ENCODE measurements at places on chromosomes 12 and 14.

DNA sequence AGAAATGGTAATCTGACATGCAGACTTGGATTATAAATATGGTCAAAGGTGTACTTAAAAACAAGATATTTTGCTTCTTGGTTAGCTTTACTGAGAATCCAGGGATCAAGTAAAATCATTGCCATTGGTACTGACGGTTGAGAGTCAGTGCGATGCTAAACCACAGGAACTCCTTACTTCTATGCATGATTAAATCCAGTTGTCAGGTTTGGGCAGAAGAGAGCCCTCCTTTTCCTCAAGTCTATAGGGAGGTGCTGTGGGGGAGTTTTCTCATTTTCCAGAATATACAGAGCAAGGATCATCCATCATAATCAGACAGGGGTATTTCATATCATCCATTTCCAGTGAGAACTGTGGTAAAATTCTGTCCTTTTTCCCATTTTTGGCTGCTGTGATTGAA lies 839.1 kb downstream of the NRXN3 start:
- DNase-seq: no peak

DNA sequence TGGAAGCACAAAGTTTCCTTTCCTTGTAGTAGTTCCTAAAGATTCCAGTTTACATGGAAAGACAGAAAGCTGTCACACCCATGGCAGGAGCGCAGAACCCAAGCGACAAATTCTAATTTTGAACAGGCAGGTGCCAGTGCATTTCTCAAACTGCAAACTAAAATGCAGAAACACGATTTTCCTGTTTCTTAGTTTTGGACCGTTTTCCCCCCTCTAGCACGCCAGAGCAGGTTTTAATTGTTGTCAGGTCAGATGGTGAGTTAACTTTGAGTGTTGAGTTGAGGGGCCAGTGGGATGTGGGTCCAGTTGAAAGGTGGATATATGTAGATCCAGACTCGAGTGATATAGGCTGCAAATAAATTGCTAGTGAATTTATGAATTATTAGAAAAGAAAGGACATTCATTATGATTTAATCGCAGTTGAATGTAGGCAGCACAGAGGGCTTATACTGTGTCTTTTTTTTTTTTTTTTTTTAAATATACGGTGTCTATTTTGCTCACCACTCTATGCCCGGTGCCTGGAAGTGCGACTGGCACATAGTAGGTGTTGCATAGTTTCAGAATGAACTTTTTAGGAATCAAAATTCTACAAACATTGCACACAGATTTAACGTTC lies 909 bp upstream of the ETFBKMT start:
- no peak for DNase-seq

GRCh38 chr12:111034083-111034885 lies 113.9 kb upstream of the MYL2 start:
- no peak for DNase-seq

DNA sequence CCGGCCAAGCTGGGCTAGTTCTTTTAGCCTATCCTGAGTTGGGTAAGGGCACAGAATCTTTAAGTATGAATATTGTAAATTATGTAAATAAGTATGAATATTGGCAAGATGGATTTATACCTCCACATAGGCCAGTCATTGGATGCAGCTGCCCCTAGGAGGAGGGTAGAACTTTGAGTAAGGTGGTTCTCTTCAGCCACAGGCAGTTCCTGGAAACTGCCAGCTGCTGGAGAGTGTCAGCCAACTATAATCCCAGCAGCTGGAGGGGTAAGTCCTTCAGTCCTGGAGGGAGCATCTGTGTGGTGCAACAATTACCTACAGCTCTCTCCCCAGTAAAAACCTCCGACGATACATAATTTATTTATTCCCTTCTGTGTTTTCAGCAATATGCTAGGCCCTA lies 65.8 kb upstream of the TMPO start:
- no peak for DNase-seq

DNA sequence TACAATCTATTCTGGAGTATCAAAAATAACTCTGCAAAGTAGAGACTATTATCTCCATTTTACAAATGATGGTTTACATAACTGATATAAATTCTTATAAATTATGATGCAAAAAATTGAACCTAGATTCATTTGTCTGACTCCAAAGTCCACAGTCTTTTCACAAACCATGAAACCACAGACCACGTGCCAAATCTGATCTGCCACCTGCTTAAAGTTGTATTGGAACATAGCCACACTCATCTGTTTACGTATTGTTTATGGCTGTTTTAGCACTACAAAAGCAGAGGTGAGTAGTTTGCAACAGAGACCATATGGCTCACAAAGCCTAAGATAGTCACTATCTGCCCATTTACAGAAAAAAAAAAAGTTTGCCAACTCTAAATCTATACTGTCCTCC lies 105.3 kb downstream of the KCNH5 start:
- no peak for DNase-seq

DNA sequence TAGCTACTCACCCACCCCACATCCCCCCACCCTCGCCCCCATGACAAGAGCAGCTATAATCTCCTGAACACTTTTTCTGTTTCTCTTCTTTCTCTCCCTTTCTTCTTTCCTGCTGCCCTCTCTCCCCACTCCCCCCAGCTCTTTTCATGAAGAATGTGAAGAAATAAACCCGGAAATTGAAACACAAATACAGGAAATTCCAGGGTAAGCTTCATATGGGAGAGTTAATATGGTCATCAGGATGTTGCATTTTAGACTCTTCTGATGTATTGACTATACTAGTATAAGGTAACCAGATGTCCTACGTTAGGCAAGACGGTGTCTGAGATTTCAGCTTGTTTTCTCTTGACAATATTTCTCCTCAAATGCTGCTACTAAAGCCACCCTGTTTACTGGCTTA lies 41.6 kb upstream of the LRIG3 start:
- DNase-seq: no peak

DNA sequence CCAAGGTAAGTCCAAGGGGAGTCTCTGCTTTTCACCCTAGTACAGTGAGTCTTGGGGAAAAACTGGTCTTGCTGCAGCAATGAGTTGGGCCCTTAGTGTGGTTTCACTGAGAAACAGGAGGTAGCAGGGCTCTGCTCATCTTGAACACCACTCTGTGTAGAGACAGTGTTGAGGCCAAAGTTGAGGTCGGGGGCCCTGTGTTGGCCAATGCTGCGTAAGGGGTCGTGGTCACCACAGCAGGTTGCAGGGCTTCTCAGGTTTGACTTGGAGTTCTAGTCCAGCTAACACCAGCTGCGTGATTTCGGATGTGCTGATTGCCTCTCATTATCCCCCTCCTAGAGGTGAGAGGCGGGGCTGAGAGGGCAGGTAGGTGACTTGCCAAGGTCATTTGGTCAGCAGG lies 807.5 kb downstream of the VRK1 start:
- no peak for DNase-seq

DNA sequence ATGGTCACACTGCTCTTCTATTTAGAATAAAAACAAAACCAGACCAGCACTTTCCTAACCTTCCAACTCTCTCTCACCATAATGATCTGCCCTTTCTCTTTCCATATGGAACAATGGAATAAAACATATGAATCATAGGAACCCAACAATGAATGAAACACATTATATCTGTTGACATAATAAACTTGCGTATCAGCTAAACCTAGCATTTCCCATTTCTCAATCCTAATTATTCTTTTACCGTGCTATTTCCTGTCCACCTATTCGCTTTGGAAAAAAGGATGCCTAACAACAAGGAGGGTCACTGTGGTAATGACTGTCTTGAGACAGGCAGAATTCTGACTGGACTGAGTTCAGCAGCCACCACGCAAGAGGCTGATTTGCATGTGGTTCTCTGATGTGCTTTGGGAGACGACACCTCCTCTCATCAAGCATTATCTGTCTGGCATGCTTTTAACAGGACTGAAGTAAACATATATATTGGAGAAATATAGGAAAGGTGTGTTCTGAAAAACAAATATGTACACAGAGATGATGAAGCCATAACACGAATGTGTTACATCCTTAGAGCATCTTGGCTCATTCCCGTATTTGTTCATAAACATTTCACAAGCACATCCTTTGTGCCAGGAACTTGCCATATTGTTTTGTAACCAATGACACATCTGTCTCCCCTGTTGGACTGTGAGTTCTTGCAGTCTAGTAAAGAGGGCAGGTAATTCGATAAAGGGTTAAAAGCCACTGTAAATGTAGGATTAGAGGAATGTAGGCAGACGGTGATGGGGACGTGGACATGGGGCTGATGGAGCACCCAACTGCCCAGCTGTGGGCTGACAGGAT lies 87.7 kb downstream of the PTPRB start:
- no peak for DNase-seq

DNA sequence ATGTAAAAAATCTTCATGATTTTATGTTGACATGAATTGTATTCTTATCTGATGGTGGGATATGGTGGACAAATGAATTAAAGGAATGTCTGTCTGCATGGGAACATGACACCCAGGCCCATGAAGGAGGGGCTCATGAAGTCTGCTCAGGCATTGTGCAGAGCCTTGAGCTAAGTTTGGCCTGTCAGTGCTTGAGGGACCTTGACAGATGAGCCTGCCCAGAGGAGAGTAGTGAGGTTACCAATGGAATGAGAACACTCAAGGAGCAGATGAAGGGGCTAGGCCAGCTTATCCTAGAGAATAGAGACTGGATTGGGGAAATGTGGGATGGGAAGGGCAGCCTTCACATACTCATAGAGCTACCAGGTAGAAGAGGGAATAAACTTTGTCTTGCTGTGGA lies 68.8 kb downstream of the TMX1 start:
- DNase-seq: no peak

DNA sequence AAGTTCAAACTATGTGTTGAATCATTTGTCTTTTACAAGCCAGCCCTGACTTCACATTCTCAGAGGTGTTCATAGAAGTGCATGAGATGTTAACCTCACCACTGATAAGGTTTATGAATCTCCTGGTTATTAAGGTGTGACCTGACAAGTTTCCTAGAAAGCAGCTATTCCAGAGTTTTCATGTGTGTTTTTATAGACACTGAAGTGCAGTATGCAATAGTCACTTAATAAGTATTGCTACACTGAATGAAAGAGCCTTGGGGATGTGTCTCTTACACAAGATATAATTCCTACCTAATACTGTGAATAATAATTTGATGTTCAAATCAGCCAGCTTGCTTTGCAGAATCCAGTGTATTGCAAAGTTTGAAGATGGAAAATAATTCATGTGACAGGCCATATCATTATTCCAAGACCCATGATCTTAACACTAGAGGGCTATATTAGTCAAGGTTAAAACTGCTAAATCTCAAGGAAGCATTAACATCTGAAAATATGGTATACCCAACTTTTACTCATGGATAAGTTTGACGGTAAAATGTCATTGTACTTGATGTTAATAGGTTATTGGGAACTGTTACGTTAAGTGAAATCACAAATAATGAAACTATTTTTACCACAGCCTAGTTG lies 13.0 kb downstream of the SLC25A3 start:
- DNase-seq: no peak

GRCh38 chr14:55446127-55446736 lies 5.8 kb upstream of the TBPL2 start:
- DNase-seq: peak; percentile 47

- DNase-seq: no peak
Observed at GRCh38 chr12:130847112-130847511, 8.1 kb upstream of the STX2 start.

GRCh38 chr12:66269757-66270383 lies 32.4 kb upstream of the HELB start:
- no peak for DNase-seq

GRCh38 chr12:101858361-101858760 lies 19.0 kb upstream of the DRAM1 start:
- DNase-seq: no peak

DNA sequence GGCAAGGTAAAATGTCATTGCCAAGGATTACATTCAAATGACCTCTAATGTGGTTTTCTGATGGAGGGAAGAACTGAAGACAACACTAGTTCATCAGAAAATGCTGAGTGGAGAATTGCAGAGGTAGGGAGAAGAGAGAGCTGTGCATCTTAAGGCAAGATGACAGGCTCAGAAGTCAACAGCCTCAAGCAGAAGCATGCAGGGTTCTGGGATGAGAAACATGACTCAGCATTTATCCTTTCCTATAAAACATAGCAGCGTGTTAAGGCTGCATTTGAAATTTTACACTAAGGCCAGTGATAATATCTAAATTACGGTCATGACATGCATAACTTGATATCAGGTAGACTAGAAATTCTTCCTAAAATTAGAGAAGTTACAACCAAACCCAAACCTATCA lies 53.7 kb upstream of the DYRK2 start:
- DNase-seq: no peak

DNA sequence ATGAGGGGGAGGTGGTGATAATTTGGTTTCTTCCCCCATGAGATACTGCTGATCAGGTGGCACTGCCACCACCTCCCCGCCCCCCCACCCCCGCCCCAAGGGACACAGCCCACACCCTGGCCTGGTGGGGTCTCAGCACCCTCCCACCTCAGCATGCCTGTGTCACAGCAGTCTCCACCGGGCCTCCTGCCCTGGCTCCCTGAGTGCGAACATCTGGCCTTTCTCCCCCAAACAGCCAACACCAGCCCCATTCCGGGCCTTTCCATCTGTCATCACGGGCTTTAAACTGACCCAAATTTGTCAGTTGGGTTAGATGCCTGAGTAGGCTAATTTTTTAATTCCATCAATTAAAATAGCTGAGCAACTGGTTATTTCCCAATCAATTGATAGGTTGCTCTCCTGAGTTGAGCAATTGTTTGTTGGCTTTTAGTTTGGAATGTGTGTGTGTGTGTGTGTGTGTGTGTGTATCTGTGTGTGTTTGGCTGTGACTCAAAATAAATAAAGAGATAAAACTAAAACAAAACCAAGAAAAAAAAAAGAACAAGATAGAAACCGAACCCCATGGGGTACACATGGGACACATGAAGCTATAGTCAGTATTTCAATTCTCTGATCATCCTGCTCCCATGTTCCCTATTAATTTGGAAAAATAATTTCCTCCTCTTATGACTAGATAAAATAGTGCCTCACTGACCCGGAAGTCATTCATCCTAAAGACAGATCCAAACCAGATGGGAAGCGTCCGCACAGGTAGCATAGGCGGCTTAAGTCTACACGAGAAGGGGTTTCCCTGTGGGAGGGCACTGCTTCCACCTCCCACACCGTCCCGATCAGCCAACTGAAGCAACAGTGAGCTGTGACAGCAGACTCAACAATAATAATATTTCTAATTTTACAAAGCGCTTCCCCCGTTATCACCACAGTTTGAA lies 7.4 kb downstream of the SERPINA12 start:
- no peak for DNase-seq

DNA sequence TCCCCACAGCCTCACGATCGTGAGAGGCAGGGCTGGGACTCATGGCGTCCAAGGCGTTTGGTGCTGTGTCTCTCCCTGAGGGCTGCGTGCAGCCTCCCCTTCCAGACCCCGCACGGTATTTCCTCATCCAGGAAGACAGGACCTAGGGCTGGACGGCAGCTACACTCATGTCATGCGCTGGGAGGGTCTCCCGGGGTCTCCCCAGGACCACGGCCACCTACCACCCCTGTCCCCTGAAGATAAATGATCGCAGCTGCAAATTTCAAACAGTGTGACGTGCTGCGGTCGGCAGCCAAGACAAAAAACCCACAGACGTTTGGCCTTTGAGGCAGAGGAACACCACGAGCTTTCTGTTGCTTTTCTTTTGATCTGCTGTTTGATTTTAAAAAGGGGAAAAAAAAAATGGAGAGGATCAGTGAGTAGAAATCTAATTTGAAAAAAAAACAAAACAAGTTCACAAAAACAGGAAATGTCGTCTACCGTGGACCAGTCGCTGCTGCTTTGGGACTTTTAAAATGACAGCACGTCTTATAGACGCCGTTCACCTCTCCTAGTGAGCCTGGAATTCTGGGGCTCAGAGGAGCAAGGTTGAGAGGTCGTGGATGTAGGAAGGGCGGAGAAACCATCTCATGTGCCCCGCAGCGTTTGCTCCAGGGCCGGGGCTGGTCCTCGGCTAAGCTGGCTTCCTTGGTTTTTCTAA lies 237.6 kb downstream of the SLC41A2 start:
- peak; percentile 66 for DNase-seq

- DNase-seq: no peak
Observed at GRCh38 chr12:102874819-102875218, 42.2 kb downstream of the PAH start.
